ENCODE measurements at places on chromosomes 7 and 10.

GRCh38 chr10:73044378-73045285 is 52.0 kb downstream of the P4HA1 start:
- no peak for DNase-seq

DNA sequence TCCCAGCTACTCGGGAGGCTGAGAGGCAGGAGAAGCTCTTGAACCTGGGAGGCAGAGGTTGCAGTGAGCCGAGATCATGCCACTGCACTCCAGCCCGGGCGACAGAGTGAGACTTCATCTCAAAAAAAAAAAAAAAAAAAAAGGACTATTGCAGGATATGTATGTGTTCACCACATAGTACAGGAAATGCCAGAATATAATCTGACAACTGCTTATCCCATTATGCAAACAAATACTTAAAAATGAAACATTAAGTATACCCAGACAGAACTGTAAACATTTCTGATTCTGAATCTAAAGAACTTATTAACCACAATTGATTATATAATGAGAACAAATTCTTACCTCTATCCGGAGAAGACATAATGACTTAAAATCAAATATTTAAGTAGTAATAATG is 18.7 kb downstream of the DKK1 start:
- no peak for DNase-seq

DNA sequence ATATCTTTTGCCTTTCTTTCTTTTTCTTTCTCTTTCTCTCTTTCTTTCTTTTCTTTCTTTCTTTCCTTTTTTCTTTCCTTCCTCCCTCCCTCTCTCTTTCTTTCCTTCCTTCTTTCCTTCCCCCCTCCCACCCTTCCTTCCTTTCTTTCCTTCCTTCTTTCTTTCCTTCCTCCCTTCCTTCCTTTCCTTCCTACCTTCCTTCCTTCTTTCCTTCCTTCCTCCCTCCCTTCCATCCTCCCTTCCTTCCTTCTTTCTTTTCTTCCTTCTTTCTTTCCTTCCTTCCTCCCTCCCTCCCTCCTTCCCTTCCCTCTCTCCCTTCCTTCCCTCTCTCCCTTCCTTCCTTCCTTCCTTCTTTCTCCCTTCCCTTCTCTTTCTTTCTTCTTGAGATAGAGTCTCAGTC is 25.5 kb upstream of the CALN1 start:
- DNase-seq, result no peak

DNA sequence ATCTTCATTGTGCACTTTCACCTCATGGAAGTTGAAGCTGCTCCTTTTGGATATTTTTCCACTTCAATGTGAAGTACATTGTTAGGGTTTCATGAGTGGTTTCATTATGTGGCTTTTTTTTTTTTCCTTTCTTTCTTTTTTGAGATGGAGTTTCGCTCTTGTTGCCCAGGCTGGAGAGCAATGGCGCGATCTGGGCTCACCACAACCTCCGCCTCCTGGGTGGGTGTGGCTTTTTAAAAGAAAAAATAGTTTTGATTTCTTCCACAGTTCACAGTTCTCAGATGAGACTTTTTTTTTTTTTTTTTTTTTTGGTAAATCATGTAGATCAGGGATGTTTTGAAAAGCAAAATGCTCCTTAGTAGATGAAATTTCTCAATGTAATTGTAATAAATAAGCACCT is 652.3 kb upstream of the ANKRD30A start:
- no peak for DNase-seq

- DNase-seq, result no peak
Observed at GRCh38 chr7:131039836-131040235, 287.8 kb upstream of the MKLN1 start.

- DNase-seq, result no peak
Observed at GRCh38 chr7:45343746-45344145, 186.2 kb downstream of the RAMP3 start.

- DNase-seq, result no peak
Observed at GRCh38 chr7:152313831-152314604, 121.8 kb downstream of the KMT2C start.

DNA sequence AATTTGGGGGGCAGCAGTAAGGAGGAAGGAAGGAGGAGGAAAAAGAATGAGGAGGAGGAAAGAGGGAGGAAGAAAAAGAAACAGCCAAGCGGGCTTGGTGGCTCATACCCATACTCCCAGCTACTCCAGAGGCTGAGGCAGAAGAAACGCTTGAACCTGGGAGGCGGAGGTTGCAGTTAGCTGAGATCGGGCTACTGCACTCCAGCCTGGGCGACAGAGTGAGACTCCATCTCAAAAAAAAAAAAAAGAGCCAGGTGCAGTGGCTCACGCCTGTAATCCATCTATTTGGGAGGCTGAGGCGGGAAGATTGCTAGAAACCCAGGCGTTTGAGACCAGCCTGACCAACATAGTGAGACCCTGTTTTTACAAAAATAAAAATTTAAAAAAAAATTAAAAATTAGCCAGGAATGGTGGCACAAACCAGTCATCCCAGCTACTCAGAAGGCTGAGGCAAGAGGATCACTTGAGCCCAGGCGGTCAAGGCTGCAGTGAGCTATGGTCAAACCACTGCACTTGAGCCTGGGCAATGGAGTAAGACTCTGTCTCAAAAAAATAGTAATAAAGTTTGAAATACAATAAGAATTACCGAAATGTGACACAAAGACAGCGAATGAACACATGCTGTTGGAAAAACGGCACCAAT is 14.1 kb upstream of the CRCP start:
- no peak for DNase-seq

DNA sequence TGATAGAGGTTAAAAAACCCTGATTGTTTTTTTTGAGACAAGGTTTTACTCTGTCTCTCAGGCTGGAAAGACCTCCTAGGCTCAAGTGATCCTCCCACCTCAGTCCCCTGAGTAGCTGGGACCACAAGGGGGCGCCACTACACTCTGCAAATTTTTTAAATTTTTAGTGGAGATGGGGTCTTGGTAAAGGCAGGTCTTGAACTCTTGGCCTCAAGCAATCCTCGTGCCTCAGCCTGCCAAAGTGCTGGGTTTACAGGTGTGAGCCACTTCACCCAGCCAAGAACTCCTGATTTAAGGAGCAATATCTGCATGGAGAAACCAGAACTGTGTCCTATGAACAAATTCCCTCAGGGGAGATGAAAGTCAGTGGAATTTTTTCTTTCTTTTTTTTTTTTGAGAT is 7.3 kb upstream of the KLHDC10 start:
- no peak for DNase-seq

- no peak for DNase-seq
Observed at GRCh38 chr10:114283091-114283490, 44.0 kb downstream of the VWA2 start.
